Upper lobe of left lung (tissue), 6 donors: ENCODE measurements at places on chromosomes 6 and 20. TPM values are rescaled to one million over a fixed set of nuclear protein-coding genes. Genes with fewer than 3 reads are reported as not detected.

DNA sequence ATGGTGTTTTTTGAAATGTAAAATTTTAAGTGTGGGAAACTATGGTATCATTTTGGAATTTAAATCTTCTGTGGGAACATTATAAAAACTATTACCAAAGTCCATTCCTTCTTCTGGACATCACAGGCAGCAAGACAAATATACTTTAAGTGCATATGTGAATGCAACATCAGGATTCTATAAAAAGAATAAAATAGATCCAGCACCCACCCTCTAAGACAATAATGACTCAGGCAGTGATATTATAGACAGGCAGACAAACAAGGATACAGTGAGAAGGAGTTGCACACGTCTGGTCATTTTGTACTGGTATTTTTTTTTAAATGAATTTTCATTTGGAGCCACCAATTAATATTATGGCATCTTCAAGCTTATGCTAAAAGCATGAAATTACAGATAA lies 21.1 kb upstream of the NEDD9 start:
- H3K4me1 ChIP-seq, result peaks cover 17% of the 10 kb centered on the region
- DNase-seq, result no peak
- no peak overlapping the region for H3K4me3 ChIP-seq
- H3K36me3 ChIP-seq, result no peaks in the 10 kb centered on the region

Gene OR2H1
- total RNA-seq, result not detected

GRCh38 chr20:54212226-54212625 lies 4.3 kb downstream of the PFDN4 start:
- H3K4me3 ChIP-seq, result no peak overlapping the region
- no peaks in the 10 kb centered on the region for H3K27me3 ChIP-seq
- H3K4me1 ChIP-seq, result peaks cover 18% of the 10 kb centered on the region
- no peak for DNase-seq
- H3K27ac ChIP-seq, result no peak overlapping the region
- peaks cover 19% of the 10 kb centered on the region for H3K36me3 ChIP-seq

- no peaks in the 10 kb centered on the region for H3K4me1 ChIP-seq
- no peak overlapping the region for H3K27ac ChIP-seq
- H3K4me3 ChIP-seq, result no peak overlapping the region
- no peaks in the 10 kb centered on the region for H3K27me3 ChIP-seq
These were observed 116.5 kb downstream of the CLIC5 start for GRCh38 chr6:45898941-45899682.

GRCh38 chr6:145260484-145261175 lies 474.7 kb downstream of the EPM2A start:
- no peak overlapping the region for H3K4me3 ChIP-seq
- H3K36me3 ChIP-seq, result no peaks in the 10 kb centered on the region
- H3K4me1 ChIP-seq, result no peaks in the 10 kb centered on the region
- no peaks in the 10 kb centered on the region for H3K27me3 ChIP-seq

Gene SPO11
- total RNA-seq, result not detected

DNA sequence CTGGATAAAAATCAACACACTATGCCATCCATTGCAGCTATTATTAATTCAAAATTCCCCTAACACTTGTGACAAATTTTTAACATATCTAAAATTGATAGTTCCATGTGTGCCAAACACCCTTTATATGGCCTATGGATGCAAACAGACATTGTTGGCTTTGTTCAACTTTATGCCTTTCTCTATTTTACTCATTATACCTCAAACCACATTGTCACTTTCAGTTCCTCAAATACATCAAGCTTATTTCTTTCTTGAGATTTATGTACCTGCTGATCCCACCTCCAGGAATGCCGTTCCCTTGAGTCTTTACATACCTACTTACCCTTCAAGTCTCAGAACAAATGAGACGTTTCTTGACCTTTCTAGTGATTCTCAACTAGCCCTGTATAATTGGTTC lies 193.5 kb upstream of the PLN start:
- no peaks in the 10 kb centered on the region for H3K4me1 ChIP-seq
- no peaks in the 10 kb centered on the region for H3K36me3 ChIP-seq
- H3K27ac ChIP-seq, result no peak overlapping the region
- H3K27me3 ChIP-seq, result no peaks in the 10 kb centered on the region
- H3K4me3 ChIP-seq, result no peak overlapping the region
